Activated CD8-positive, alpha-beta memory T cell treated with anti-CD3 and anti-CD28 coated beads for 1 hour (primary cell): ENCODE measurements at places on chromosomes 2 and 18.

DNA sequence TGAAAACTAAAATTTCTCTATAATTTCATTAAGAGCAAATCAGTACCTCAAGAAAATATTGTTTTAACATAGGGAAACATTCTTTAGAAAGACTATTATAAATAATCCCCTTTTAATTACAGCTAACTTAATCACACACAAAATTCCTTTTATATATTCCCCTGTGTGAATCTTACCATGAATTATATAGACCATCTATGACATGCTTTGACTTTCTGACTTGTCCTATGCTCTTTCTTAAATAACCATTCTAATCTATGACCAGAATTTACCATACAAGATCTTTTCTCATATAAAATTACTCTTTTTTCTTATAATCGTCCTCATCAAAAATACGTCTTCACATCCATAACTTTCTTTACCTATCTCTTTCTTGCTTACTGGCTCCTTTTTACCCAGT, 824.2 kb upstream of the FAM98A start:
- no peak for DNase-seq

DNA sequence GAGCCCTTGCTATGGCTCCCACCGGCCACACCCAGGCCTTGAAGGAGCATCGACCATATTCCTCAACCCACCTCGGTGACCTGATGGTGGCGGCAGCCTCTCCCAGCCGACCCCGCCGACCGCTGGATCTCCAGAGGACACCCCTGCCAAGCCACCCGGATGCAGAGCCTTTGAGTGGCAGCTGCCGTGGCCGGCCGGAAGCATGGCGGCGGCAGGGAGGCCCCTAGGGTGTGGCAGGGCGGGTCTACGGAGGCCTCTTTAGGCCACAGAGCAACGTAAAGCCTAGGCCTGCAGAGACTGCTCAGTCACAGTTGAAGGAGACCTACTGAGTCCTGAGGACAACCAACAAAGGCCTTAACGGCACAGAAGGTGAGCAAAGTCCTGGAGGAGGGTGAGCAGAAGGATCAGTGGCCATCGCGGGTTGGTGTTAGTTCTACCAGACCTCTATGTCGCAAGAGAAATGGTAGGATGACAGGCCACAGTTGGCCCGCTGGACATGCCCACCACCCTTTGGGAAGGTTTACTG, 50.4 kb upstream of the TMEM247 start:
- DNase-seq, result no peak

GRCh38 chr2:227029426-227030105, 134.4 kb downstream of the COL4A4 start:
- DNase-seq, result no peak

- no peak for DNase-seq
Measured at GRCh38 chr2:42214669-42215068, 45.5 kb downstream of the EML4 start.

DNA sequence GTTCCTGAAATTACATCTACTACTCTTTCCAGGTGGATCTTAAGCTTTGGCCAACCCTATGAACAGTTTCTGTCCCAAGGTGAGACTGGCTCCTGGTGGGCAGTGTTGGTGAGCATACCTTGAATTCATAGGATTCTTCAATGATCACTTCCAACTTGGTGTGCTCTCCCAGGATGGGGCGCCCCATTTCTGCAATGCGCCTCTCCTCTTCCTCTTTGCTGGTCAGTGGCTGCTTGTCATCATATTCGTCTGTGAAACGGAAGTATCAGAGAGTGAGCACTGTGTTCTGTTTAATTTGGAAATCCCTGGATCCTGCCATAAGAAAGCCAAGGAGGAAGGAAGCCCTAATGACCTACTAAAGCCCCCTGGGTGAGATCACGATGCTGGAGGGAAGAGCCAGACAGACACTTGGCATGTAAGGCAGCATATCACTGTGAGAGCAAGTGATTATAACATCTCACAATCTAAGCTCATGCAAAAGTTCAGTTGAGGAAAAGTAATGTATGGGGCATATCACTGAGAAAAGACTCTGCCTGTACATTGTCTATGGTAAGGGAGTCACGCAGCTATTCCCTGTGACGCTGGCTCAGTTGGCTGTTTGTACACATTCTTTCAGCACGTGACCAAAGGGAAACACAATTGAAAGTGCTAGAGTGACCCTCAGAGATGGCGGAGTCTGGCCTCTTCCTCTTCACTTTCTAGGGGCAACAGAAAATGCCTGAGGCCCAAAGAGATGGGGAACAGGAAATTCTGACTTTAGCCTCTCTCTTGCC, 287.0 kb downstream of the SLC8A1 start:
- no peak for DNase-seq

GRCh38 chr2:215403441-215404347, 32.2 kb downstream of the FN1 start:
- DNase-seq, result no peak

GRCh38 chr2:230124235-230124634, 55.5 kb upstream of the SLC16A14 start:
- DNase-seq, result no peak

DNA sequence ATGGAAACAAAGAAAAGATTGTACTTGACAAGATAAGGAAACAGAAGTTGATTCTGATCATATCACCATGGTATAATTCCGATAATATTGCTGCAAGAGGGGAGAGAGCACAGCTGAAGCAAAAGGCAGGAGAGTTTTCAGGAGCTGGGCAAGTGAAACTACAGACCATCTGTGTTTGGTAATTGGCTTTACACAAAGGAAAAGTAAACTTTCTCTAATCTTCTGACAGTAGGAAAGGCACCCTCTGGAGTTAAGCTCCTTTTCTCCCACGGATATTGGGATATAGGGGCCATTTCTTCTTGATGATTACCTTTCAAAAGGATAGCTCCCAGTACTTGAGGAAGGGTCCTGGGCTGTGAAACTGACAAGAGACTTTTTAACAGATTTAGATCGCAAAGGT, 29.9 kb upstream of the REG3A start:
- DNase-seq, result no peak

- no peak for DNase-seq
Measured at GRCh38 chr18:29041976-29042375, 865.0 kb upstream of the CDH2 start.

- peak; percentile 26 for DNase-seq
Measured at GRCh38 chr2:12057436-12058166, 311.2 kb downstream of the LPIN1 start.

DNA sequence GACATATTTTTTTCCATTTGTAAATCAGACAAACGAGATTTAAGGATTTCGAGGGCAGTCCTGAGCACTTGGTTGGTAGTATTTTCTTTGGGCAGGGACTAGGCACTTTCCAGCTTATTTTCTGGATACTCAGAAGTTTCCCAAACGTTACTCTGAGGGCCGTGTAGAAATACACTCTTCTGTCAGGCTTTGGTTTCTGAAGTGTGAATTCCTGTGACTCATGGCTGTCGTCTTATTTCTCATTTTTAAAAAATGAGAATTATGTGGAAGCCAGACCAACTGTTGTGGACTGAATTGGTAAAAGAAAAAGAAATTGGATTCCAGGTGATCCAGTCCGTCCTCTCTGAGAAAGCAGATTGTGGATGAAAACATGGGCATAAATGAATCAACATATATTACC, 658.6 kb upstream of the FANCL start:
- DNase-seq, result no peak

GRCh38 chr2:144730711-144731110, 210.8 kb upstream of the ZEB2 start:
- no peak for DNase-seq

DNA sequence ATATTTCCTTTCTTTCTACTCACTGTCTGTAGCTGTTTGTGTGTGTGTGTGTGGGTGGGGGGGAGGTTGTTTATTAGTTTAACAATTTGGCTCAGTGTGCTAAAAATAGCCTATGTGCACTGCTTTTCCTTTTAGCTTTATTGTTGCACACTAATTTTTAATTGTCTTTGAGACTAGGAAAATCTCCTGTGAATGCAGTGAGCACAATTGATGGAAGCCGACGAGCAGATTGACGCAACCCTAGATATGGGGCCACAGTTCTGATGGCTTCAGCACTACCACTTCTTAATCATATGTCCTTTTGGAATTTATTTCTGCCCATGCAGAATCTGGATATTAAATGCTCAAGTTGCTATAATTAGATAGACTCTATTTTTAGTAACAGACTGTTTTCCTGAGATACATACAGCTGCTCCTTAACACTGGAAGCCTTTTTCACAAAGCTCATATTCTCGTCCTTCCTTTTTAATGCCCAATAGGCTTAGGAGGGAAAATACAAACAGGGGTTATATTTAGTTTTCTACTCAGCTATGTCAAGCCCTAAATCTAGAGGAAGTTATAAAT, 109.1 kb downstream of the IRS1 start:
- DNase-seq, result no peak

DNA sequence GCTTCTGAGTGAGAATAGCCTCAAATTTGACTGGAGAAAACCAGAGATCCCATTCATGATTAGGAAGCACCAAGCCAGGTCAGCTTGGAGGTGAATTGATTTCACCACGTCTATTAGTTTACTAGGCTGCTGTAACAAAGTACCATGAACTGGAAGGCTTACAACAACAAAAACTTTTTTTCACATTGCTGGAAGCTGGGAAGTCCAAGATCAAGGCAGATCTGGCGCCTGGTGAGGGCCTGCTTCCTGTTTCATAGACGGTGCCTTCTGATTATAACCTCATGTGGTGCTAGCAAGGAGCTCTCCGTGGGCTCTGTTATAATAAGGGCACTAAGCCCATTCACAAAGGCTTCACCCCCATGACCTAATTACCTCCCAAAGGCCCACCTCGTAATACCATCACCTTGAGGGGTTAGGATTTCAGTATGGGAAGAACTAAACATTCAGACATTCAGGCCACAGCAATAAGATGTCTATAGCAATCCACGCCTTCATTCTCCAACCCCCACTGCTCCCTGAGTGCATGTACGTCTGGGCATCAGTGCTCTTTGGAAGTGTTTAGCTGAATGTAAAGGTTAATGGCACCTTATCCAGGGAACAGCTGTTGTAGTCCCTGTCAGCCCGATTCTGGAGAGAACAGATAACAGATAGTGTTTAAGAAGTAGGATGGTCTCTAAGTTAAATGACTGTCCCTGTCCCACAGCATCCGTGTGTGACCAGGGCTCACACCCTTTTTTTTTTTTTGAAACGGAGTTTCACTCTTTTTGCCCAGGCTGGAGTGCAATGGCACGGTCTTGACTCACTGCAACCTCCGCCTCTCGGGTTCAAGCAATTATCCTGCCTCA, 89.2 kb downstream of the SOCS6 start:
- no peak for DNase-seq

- peak; percentile 6 for DNase-seq
Measured at GRCh38 chr2:240739797-240740196, 48.1 kb downstream of the AQP12A start.

DNA sequence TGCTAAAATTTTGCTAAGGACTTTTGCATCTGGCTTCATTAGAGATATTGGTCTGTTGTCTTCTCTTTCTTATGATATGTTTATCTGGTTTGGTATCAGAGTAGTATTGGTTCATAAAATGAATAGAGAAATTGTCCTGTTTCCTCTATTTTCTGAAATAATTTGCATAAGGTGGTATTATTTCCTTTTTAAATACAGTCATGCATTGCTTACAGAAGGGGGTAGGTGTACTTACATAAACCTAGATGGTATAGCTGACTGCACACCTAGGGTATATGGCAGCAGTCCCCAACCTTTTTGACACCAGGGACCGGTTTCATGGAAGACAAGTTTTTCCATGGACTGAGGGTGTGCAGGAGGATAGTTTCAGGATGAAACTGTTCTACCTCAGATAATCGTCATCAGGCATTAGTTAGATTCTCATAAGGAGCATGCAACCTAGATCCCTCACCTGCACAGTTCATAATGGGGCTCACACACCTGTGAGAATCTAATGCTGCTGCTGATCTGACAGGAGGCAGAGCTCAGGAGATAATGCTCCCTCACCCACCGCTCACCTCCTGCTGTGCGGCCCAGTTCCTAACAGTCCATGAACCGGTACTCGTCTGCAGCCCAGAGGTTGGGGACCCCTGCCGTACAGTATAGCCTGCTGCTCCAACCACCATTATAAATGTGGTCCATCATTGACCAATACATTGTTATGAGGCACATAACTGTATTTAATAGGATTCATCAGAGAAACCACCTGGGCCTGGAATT, 189.2 kb downstream of the FAM210A start:
- DNase-seq, result no peak

GRCh38 chr2:36387258-36387916, 31.8 kb downstream of the CRIM1 start:
- no peak for DNase-seq

- no peak for DNase-seq
Measured at GRCh38 chr2:46654801-46655200, 175.4 kb downstream of the TMEM247 start.

DNA sequence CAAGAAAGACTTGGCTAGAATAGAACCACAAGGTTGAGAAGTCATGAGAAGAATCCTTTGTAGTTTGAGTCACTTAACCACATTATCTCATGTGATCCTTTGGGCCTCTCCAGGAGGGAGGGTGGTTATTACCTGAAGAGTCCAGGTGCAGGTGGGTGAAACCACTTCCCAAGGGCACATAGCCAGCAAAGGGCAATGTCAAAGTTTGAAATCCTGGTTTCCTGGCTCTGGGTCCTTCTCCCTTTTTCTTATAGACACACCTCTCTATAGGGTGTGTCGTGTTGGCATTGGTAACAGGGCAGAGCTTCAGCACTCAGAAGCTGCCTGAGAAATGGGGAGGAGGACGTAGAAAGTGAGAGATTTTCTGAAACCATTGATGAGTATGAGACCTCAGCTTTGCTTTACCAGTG, 137.9 kb downstream of the MGAT5 start:
- DNase-seq, result no peak

DNA sequence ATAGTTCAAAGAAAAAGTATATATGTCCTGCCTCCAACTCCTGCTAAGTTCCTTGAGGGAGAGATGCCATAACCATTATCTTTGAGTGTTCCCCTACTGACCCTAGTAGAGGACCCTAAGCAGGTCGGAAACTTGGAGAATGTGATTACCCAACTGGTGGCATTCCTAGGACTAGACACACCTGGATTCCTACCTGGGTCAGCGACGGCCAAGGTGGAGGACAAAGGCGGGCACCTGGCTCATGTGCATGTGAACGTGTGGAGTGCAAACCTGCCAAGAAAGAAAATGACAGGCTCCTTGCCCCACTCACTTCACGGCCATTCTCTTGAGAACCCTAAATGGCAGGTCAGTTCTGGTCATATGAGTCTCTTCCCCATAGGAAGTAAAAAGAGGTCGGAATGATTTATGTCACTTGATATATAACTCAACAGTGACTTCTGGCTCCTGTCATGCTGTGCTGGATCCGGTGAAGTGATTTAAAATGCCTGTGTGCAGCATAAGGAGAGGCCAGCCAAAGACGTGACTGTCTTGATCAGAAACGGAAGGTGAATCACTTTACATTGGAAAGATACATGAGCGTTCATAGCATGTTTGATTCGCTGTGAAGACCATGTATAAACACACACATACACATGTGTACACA, 371.6 kb downstream of the EIPR1 start:
- DNase-seq, result no peak

GRCh38 chr2:48589170-48589767, 28.4 kb upstream of the GTF2A1L start:
- DNase-seq, result no peak

GRCh38 chr18:8771930-8772329, 66.6 kb downstream of the MTCL1 start:
- no peak for DNase-seq

- no peak for DNase-seq
Measured at GRCh38 chr2:223781560-223781959, 55.8 kb downstream of the AP1S3 start.
